ENCODE measurements at places on chromosomes 2 and 18.

DNA sequence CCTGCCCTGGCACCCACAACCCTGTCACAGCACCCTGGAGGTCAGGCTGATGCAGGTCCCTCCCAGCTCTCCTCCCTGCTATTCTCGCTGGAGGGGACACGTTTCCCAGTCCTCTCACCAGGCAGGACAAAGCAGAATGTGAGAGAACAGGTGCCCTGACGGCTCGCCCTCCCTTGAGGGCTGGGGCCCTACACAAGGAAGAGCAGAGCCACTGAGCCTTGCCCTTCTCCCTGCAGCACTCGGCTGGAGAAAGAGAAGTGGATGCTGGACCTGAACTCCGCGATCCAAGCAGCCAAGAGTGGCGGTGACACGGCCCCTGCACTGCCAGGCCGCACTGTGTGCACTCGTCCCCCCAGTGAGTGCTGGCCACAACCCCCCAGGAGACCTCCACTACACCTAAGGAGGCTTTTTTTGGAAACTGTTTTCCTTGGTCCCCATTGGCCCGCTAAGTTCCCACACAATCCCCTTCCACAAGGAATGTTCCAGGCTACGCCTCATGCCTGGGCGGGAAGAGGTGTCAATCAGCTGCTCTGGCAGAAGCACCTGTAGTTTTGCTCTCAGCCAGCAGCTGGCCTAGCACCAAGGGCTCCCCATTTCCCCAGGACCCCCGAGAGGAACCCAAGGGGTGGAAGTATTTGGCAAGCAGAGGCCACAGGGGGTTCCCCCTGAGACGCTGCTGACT lies 17.4 kb downstream of the STK25 start:
- no peak for DNase-seq

- DNase-seq: no peak
Measured at GRCh38 chr2:190533968-190534309, 583 bp downstream of the NEMP2 start.

GRCh38 chr2:101419096-101419663 lies 31.9 kb upstream of the CREG2 start:
- peak; percentile 77 for DNase-seq

GRCh38 chr2:157182834-157183396 lies 74.6 kb upstream of the GALNT5 start:
- no peak for DNase-seq
